ENCODE measurements at places on chromosomes 6 and 20.

- no peak for DNase-seq
Observed at GRCh38 chr6:169213814-169214520, 39.7 kb downstream of the THBS2 start.

DNA sequence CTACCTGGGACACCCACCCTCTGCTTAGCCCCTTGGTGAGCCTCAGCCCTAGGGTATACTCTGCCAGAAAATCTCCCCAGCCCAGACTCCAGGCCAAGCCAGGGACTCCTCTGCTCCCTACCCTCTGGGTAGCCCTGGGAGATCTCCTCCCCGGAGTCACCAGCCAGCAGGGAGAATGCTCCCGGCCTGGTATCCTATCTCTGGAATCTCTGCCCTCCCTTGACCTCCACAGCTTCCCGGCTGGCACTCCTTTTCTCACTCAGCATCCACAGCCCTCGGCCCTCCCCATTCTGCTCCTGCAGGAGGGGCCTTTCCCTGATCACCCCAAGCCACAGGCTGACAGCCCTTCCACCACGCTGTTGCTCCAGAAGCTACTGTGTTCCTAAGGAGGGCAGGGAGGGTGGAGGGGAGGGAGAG is 22.6 kb downstream of the NOL4L start:
- DNase-seq, result no peak

GRCh38 chr20:37640600-37641561 is 52.9 kb upstream of the CTNNBL1 start:
- no peak for DNase-seq

GRCh38 chr6:99604166-99605073 is 2.2 kb upstream of the PRDM13 start:
- no peak for DNase-seq

GRCh38 chr6:115773741-115774140 is 286.9 kb downstream of the FRK start:
- DNase-seq, result no peak

DNA sequence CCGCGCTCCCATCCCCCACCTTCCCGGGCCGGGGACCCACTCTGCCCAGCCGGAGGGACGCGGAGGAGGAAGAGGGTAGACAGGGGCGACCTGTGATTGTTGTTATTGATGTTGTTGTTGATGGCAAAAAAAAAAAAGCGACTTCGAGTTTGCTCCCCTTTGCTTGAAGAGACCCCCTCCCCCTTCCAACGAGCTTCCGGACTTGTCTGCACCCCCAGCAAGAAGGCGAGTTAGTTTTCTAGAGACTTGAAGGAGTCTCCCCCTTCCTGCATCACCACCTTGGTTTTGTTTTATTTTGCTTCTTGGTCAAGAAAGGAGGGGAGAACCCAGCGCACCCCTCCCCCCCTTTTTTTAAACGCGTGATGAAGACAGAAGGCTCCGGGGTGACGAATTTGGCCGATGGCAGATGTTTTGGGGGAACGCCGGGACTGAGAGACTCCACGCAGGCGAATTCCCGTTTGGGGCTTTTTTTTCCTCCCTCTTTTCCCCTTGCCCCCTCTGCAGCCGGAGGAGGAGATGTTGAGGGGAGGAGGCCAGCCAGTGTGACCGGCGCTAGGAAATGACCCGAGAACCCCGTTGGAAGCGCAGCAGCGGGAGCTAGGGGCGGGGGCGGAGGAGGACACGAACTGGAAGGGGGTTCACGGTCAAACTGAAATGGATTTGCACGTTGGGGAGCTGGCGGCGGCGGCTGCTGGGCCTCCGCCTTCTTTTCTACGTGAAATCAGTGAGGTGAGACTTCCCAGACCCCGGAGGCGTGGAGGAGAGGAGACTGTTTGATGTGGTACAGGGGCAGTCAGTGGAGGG is 2.8 kb downstream of the SOX4 start:
- no peak for DNase-seq

- DNase-seq, result no peak
Observed at GRCh38 chr6:165511807-165512206, 151.2 kb downstream of the PDE10A start.

GRCh38 chr6:111474106-111474505 is 8.9 kb downstream of the REV3L start:
- DNase-seq, result no peak

DNA sequence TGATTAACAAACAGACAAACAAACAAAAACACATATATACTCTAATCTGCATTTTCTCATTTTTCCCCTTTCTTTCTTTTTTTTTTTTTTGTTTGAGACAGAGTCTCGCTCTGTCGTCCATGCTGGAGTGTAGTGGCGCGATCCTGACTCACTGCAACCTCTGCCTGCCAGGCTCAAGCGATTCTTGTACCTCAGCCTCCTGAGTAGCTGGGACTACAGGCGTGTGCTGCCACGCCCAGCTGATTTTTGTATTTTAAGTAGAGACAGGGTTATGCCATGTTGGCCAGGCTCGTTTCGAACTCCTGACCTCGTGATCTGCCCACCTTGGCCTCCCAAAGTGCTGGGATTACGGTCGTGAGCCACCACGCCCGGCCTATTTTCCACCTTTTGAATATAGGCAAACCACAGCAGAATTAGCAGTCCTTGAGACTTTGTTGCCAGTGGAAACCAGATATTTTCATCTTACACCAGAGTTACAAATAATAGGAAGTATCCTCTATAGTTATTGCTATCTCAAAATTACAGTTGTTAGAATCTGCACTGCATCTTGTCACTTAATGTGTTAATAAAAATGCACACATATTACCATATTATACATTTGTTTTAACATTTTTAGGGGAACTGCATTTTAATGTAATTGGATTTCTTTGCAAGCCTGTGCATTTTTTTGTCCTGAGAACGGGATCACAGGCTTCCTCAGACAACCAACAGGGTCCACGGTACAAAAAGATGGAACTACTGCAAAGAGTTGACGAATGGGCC is 208.2 kb upstream of the ZNF217 start:
- no peak for DNase-seq

GRCh38 chr20:57432862-57433491 is 41.8 kb downstream of the RBM38 start:
- DNase-seq, result peak; percentile 44

- DNase-seq, result no peak
Observed at GRCh38 chr20:12927489-12927888, 81.3 kb upstream of the SPTLC3 start.

- no peak for DNase-seq
Observed at GRCh38 chr20:57387463-57387862, 3.7 kb upstream of the RBM38 start.

- DNase-seq, result no peak
Observed at GRCh38 chr6:157607317-157608109, 215.5 kb upstream of the SNX9 start.

GRCh38 chr20:381581-382290 is 1.2 kb downstream of the TRIB3 start:
- DNase-seq, result peak; percentile 70

DNA sequence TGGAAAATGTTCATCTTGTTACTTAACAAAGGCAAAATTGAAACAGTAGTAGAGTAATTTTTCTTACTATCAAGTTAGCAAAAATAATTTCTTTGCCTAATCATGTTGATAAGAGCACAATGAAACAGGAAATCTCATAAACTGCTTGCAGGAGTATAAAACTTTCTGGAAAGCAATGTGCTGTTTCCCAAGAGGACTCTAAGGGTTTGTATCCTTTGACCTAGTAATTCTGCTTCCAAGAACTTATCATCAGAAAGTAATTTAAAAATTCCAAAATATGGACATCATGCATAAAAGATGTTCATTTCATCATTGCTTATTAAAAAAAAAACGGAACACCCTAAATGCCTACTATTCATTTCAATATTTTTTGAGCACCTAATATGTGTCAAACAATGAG is 46.1 kb upstream of the TNFAIP3 start:
- DNase-seq, result no peak

- DNase-seq, result no peak
Observed at GRCh38 chr6:16432075-16433032, 194.0 kb downstream of the GMPR start.

- DNase-seq, result no peak
Observed at GRCh38 chr6:158782432-158783166, 36.6 kb downstream of the EZR start.

- no peak for DNase-seq
Observed at GRCh38 chr6:52502306-52503029, 74.4 kb downstream of the TRAM2 start.

DNA sequence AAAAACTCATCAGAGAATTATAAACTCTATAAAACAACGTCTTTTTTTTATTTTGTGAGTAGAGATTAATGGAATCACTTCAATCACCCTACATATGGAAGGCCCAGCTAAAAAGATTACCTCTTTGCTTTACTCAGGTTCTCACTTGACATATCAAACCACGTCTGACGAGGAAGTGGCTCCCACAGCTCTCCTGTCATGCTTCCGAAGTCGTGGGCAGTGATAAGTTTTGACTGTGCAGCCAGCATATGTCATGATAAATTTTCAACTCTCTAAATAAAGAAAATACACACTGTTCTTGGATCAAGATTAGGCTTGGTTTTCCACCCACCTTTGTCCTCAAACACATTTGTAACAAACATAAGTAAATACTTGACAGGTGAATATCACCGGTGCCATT is 279.5 kb upstream of the RNF217 start:
- DNase-seq, result no peak

DNA sequence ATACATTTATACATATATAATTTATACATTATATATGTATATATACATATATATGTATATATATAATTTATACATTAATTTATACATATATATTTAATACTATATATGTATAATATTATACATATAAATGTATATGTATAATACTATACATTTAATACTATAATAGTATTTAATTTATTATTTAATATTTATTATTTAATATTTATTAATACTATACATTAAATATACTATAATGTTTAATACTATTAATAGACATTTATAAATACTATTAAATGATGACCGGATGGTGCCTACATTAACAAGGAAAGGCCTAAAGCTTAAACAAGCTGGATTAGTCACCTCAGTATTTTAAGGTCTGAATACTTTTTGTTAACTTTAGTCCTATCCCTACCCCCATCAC is 145.9 kb upstream of the HTR1E start:
- no peak for DNase-seq

DNA sequence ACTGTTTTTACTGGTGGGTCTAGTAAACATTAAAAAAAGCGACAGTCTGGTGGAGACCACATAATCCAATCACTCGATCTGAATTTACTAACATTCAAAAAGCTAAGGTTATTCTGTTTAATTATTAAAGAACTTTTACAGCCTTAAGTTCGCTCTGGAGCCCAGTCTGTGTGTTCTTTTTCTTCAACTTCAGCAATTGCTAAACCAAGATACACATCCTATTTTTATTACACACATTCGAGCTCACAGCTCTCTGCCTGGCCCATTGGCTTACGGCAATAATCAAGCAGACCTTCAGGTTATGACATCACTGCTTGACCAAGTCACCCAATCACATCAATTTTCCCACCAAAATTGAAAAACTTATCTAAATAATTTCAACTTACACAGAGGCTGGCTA is 57.4 kb upstream of the PRSS16 start:
- DNase-seq, result no peak

DNA sequence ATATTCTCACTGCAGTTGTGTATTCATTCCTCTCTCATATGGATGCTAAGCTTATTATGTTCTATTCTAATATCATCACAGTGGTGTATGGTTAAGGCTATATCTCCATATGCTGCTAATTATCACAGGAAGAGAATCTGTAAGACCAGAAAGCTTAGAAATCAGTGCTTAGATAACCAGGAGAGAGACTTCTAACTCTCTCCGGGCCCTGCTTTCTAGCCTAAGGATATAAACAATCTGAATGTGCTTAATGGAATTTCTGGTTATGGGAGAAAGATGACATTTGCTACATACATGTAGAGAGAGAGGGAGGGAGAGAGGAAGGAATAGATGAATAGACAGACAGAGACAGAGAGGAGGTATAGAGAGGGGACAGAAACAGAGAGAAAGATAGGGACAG is 1231.3 kb downstream of the EPHA7 start:
- no peak for DNase-seq

DNA sequence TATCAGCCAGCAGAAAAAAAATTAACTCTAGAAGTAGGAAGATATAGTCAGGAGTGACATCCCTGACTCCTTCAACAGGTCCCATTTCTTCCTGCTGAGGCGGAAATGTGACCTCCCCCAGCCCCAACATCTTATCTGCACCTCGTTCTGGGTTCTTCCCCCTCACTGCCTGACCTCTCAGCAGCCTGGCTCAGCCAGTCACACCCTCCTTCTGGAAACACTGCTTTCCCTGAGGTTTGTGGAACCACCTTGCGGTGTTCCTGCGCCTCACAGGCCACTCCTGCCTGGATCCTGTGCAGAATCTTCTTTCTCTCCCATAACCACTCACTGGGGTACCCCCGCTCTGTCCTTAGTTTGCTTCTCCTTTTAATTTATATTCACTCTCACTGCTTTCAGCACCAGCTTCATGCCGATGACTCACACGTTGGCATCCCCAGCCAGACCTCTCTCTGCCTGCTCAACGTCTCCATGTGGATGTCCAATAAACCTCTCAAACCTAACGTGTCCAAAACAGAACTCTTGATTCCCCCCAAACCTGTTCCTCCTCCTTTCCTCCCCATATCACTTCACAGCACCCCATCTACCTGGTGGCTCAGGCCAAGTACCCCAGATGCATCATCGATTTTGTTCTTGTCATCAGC is 222.8 kb upstream of the PLN start:
- no peak for DNase-seq

- DNase-seq, result no peak
Observed at GRCh38 chr20:23622839-23623343, 14.9 kb downstream of the CST3 start.

GRCh38 chr6:106056746-106057390 is 29.3 kb upstream of the PRDM1 start:
- DNase-seq, result no peak

GRCh38 chr6:162109480-162110050 is 618.0 kb downstream of the PRKN start:
- DNase-seq, result no peak

- no peak for DNase-seq
Observed at GRCh38 chr20:10543480-10543879, 108.4 kb downstream of the SLX4IP start.

GRCh38 chr6:39300739-39301138 is 13.5 kb downstream of the KCNK17 start:
- DNase-seq, result no peak

DNA sequence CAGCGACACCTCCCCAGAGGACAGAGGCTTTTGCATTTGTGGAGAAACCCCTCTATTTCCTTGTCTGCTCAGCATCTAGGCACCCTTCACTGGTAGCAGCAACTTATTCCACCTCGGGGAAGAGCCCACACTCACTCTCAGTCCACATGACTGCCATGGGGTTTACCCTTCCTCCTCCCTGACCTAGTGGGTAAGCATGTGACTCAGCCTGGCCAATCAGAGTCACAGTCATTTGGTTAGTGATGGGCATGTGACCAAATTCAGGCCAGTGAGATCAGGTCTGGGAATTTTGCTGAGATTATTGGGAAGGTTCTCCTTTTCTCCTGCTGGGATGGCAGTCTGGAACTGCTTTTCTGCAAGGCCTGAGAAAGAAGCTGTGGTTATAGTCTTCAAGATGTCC is 145.7 kb upstream of the PHACTR3 start:
- DNase-seq, result no peak

DNA sequence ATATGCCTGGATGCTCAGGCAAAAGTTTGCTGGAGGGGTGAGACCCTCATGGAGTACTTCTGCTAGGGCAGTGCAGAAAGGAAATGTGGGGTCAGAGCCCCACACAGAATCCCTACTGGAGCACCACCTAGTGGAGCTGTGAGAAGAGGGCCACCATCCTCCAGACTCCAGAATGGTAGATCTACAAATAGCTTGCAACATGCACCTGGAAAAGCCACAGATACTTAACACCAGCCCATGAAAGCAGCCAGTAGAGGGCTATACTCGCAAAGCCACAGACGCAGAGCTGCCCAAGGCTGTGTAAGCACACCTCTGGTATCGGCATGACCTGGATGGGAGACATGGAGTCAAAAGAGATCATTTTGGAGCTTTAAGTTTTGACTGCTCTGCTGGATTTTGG is 60.7 kb upstream of the GJE1 start:
- DNase-seq, result no peak

Measured in stimulated activated CD8-positive, alpha-beta memory T cell treated with anti-CD3 and anti-CD28 coated beads, Interleukin-7, amount 100 ng/mL, for 48 hours (primary cell).